Foreskin fibroblast (primary cell): ENCODE measurements at places on chromosomes 1 and 21.

GRCh38 chr1:160618763-160619274 is 28.0 kb downstream of the SLAMF1 start:
- no peak for DNase-seq

DNA sequence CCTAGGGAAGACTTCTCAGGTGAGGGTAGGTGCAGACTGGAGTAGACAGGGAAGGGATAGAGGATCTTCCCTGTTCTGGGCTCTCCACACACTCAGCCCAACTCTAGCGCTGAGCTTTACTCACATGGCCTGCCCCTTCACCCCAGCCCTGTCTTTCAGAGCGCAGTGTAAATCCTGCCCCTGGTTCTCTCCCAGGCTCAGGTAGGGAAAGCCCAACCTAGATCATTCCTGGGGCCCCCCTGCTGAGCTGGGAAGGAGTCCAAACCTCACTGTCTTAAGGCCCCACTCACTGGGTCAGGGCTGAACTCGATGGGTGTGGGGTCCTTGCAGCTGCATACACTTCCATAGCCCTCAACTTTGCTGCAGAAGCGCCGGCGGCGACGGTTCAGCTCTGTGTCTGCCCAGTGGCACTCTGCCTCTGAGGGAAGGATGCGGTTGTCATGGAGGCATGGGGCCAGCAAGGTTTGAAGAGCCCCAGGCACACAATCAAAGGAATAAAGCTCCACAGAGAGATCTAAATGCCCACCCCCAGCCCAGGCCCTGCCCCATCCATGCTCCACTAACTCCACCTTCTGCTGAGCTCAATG is 4.2 kb downstream of the POMGNT1 start:
- no peak for DNase-seq

DNA sequence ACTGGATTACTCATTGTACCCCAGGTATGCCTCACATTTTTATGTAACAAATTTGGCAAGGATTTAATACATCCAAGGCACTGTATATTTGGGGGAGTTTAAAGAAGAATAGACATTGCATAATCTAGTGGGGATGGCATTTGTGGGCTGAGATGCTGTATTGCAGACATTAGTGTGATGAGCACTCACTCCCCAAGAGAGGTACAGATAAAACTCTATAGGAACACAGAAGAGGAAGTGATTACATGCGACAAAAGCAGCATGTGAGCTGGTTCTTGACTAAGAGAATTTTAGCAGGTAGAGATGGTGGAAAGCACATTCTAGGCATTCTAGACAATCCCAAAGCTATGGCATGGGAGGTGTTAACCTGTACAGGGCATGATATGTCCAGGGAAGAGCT is 24.2 kb upstream of the CDC14A start:
- no peak for DNase-seq

GRCh38 chr1:198499588-198499987 is 40.9 kb downstream of the ATP6V1G3 start:
- DNase-seq: no peak

- DNase-seq: no peak
Measured at GRCh38 chr1:3736708-3737107, 15.5 kb upstream of the CCDC27 start.

GRCh38 chr1:45325851-45326506 is 716 bp upstream of the HPDL start:
- peak; percentile 19 for DNase-seq

DNA sequence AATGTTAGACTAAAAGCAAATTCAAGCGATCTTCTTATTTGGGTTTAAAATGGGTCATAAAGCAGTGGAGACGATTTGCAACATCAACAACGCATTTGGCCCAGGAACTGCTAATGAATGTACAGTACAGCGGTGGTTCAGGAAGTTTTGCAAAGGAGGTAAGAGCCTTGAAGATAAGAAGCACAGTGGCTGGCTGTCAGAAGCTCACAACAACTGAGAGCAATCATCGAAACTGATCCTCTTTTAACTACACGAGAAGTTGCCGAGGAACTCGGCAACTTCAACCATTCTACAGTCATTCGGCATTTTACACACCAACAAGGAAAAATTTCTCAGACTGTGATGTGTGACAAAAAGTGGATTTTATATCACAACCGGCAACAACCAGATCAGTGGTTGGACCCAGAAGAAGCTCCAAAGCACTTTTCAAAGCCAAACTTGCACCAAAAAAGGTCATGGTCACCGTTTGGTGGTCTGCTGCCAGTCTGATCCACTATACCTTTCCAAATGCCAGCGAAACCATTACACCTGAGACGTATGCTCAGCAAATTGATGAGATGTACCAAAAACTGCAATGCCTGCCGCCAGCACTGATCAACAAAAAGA is 47.9 kb downstream of the ASH1L start:
- no peak for DNase-seq

GRCh38 chr1:8016210-8016894 is 9.8 kb downstream of the ERRFI1 start:
- DNase-seq: no peak

DNA sequence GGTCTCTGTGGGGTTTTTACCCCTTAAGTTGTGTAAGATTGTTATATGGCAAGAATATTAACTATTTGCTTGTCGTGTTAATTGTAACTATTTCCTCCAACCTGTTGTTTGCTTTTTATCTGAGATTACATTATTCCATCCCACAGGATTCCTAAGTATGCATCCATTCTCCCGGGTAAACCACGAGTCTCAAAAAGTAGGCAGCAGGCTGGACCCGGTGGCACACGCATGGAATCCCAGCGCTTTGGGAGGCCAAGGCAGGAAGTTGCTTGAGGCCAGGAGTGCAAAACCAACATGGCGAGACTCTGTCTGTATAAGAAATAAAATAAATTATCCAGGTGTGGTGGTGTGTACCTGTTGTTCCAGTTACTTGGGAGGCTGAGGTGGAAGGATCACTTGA is 12.6 kb upstream of the RSPO1 start:
- no peak for DNase-seq

DNA sequence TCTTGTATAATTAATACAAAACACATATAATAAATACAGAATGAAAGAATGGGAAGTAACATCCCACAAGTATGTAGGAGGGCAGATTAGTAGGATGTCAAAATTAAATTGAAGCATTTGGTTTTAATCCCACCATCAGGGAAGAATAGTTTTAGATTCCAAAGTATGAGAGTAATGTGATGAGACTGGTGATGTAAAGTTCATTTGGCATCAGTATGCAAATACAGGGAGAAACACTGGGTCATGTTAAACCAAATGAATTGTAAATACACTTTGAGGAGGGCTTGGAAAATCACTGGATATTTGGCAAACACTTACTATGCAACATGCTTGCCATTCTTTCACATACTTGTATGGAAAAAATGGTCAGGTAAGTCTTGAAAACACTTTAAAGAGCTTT is 358.8 kb downstream of the DPYD start:
- DNase-seq: no peak

- DNase-seq: no peak
Measured at GRCh38 chr21:41153443-41153842, 14.5 kb upstream of the BACE2 start.

DNA sequence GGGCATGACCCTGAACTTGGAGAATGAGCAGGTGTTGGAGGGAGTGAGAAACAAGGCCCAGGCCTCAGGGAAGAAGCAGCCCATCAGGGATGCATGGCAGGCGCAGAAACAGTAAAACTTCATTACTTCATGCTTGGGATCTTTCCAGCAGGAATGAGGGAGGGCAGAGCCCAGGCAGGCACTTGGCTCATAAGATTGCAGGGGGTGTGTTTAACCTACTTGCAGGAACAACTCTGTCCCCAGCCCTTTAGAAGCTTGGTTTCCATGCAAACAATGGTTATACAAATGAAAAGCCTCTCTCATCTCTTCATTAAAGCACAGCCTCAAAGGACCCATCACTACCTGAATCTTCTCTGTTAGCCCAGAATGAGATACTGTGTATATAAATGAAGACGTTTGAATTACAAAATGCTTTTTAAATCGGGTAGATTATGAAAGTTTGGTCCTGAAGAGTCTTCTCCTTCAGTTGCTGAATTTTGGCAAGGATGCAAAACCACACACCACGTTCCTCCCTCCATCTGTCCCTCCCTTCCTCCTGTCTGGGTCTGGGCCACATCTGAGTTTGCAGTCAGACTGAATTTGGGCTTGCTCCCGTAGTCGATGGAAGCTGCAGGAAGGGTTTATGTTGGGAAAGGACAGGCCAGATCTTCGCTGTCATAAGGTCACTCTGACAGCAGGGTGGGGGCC is 154.4 kb upstream of the KLHDC7A start:
- no peak for DNase-seq

- peak; percentile 73 for DNase-seq
Measured at GRCh38 chr1:193569096-193569982, 382.9 kb upstream of the B3GALT2 start.

GRCh38 chr21:40445349-40445921 is 401.5 kb downstream of the DSCAM start:
- DNase-seq: no peak

- DNase-seq: peak; percentile 83
Measured at GRCh38 chr1:8598060-8598724, 219.2 kb downstream of the RERE start.

GRCh38 chr1:119682141-119682540 is 29.6 kb upstream of the PHGDH start:
- no peak for DNase-seq

- DNase-seq: peak; percentile 81
Measured at GRCh38 chr21:34510148-34511142, 1.6 kb downstream of the KCNE1 start.

DNA sequence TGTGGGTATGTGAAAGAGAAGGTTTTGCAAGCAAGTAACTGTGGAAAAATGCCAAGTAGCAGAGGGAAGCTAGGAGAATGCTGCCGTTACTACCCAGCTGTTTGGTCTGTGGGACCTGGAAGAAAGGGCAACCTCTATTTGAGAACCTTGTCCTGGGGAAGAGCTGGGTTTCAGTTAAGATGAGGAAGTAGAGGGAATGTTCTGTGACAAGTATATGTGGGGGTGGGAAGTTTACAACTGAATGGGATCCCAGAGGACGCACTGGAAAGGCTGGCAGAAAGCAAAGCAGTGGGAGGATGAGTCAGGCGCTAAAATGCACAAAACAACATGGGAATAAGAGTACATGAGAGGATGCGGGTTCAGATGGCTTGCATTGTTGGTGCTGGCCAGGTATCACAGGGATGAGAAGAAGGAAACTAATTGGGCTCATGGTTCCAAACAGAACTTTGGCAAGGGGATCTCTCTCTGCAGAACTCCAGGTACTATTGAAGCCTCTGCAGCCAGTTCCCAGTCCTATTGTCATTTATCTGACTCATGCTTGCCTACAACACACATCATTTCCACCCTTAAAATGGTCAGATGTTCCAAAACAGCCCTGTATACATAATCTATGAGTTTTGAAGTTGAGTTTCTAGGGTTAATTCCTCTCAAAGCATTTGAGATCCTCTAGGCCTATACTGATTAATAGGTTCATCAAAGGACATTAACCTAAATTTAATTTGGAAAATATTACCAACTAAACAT is 88.5 kb upstream of the VAV3 start:
- DNase-seq: peak; percentile 77

DNA sequence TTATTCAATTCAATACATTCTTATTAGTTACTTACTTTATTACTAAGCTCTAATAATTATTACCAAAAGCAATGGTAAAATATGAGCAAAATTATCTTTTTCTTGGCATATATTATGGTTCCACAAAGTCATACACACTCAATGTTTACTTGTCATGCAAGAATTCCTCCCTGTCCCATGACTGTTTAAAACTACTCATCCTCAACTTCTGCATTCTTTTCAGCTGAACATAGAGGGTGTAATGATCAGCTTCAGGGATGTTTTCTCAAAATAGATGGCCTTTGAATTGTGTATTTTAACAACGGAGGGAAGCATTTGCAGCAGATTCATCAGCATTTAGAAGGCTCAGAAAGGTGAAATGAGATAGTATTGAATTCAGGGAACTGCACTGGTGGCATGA is 499.0 kb downstream of the RWDD3 start:
- no peak for DNase-seq

DNA sequence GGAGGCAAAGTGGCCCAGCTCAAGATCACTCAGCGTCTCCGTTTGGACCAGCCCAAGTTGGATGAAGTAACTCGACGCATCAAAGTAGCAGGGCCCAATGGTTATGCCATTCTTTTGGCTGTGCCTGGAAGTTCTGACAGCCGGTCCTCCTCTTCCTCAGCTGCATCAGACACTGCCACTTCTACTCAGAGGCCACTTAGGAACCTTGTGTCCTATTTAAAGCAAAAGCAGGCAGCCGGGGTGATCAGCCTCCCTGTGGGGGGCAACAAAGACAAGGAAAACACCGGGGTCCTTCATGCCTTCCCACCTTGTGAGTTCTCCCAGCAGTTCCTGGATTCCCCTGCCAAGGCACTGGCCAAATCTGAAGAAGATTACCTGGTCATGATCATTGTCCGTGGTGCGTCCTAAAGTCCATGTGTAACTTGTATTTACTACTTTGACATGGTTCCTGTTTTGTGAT is 2.7 kb downstream of the RBM15 start:
- DNase-seq: no peak
